ENCODE measurements at places on chromosomes 2 and 18. TPM values are rescaled to one million over a fixed set of nuclear protein-coding genes. Genes with fewer than 3 reads are reported as not detected.

Gene ZNF396
- total RNA-seq: 4.4 TPM

- no peak for DNase-seq
Observed at GRCh38 chr2:118133916-118134315, 45.6 kb downstream of the INSIG2 start.

Gene VWC2L
- total RNA-seq: not detected

DNA sequence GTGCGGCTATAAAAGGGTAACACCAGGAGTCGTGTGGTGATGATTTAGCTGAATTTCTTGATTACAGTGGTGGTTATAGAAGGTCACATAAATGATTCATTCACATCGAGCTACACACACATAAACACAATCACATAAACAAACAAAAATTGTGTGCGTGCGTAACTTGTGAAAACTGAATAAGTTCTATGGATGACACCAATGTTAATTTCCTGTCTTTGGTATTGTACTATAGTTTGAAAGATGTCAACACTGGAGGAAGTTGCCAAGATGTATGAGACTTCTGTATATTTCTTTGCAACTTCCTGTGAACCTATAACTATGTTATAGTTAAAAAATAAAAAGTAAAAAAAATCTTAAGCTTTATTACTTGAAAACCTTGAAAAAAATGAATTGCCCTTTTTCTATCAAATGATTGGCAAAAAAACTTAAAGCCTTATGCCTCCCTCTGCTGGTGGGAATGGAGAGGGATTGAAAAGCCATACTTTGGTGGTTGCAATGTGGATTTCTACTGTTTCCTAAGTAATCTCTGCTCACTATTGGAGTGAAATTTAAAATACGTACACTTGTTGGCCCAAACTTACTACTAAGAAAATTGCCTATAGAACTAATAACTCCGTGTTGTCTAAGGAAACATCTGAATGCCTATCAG lies 227.7 kb downstream of the RPIA start:
- no peak for DNase-seq

Gene INHBB
- 19.3 TPM for total RNA-seq

Gene UGT1A3
- not detected for total RNA-seq

- DNase-seq: no peak
Observed at GRCh38 chr2:149473521-149473920, 114.1 kb downstream of the MMADHC start.
